ENCODE measurements at places on chromosomes 2 and 18. TPM values are rescaled to one million over a fixed set of nuclear protein-coding genes. Genes with fewer than 3 reads are reported as not detected.

GRCh38 chr2:98698896-98699295 lies 32.0 kb downstream of the MGAT4A start:
- DNase-seq = no peak

Gene MC4R
- total RNA-seq = not detected

DNA sequence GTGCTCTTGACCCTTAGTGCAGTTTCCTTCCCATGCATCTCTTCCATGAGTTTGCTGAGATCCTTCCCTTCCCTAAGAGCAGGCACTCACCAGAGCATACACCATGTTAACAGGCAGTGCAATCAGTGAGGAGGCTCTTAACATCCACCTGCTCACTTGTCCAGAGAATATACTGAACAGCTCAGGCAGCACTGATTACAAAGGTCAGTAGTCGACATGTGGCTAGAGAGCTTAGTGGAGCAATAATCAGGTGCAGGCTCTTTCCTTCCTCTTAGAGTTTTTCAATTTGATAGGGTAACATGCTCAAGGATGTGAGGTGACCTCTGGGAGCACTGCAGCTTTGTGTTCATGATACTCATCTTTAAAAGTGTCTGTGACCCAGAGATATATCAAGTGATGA lies 144.1 kb upstream of the SETBP1 start:
- no peak for DNase-seq

DNA sequence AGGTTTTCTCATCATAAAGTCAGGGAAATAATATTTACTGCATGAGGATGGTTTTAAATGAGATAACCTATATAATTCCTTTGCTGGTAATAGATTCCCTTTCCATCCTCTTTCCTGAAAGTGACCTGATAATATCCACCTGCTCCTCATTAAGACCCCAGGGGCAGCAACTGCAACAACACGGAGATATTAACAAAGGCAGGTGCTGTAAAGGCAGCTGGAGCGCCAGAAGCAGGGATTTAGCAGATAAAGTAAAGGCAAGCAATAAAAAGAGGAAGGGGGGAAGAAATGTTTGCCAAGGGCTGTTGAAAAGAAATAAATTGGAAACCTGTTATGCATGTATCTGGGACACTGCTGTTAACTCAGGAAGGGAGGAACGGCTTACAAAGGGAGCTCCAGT lies 472.6 kb upstream of the KLHL29 start:
- no peak for DNase-seq

DNA sequence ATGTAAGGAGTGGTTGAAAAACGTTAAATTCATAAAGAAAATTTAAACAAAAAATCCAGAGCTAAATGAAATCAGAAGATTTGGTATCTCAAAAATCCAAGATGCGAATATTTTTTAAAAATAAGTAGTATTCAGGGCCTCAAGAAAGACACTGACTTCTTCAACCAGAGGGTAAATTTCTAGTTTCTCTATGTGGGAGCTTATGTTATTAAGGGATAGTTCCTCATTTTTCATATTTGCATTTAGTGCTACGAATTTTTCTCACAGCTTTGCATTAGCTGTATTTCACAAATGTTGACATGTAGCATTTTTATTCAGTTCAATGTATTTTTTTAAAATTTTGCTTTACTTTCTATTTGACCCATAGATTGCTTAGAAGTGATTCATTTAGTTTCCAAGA lies 454.7 kb downstream of the CBLN2 start:
- no peak for DNase-seq

DNA sequence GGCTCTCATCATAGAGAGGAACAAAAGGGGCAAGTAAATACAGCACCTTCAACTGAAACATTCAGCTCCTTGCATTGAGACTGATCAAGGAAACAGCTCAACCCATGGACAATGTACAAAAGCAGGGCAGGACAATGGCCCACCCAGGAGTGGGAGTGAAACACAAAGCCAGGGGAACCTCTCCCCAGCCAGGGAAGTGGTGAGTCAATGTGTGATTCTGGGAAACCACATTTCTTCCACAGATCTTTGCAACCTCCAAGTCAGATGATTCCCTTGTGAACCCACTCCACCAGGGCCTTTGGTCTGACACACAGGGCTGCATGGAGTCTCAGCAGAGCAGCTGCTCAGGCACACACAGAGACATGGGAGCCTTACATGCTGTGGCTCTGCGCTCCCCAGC lies 294.5 kb downstream of the NR4A2 start:
- no peak for DNase-seq

DNA sequence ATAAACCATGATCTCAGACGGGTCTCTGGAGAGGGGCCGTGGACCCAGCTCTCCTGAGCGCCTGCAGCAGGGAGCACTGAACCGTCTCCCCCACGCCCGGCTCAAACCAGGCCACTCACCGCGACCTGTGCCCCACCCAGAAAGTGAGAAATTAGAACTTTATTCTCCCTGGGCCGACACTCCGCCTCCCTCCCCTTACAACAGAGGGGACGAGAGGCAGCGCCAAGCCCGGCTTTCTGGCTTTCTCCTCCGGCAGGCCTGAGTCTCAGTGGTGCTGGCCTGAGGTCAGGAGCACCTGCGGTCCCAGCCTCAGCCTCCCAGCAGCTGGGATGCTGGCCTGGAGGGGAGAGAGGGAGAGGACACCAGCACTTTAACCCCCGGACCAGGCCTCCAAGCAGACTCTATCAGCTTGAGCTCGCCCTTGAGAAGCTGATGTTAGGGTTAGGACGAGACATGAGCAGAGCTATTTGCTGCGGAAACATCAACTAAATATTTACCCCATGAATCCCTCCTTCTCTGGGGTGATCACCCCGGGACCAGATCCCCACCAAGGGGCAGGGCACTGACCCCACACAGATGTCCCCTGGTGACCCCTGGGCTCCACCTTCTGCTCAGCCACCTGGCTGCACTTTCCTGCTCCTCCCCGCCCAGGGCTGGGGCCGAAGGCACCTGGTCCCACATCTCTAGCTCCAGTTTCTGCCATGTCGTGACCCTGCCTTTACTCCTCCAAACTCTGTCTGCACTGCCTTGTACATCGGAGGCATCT lies 856.3 kb upstream of the SALL3 start:
- no peak for DNase-seq

- DNase-seq = no peak
These were observed 382.5 kb downstream of the ERBB4 start for GRCh38 chr2:212156088-212156487.

- no peak for DNase-seq
These were observed 259.2 kb upstream of the SLC14A2 start for GRCh38 chr18:45355944-45356520.

Gene SERPINB10
- total RNA-seq = not detected

- no peak for DNase-seq
These were observed 1.6 kb downstream of the NEU4 start for GRCh38 chr2:241810307-241811200.

Gene GFPT1
- total RNA-seq = 16.7 TPM

GRCh38 chr18:6205706-6206105 lies 209.0 kb downstream of the L3MBTL4 start:
- DNase-seq = no peak

DNA sequence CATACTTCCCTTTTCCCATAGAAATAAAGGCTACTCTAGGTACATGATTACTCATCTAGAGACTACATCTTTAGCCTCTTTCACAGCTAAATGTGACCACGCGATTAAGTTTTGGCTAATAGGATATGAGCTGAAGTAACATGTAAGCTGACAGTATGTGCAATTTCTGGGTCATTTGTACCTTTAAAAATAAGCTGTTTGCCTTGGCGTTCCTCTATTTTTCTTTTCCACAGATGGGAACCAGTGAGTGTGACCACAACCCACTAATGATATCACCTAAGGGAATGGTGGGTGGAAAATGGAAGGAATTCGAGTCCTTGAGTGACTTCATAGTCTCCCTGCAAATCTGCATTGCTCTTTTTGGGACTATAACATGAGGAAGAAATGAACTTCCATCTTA lies 11.7 kb upstream of the NABP1 start:
- DNase-seq = no peak

Gene NYAP2
- total RNA-seq = not detected

Gene CASP10
- total RNA-seq = 4.7 TPM

DNA sequence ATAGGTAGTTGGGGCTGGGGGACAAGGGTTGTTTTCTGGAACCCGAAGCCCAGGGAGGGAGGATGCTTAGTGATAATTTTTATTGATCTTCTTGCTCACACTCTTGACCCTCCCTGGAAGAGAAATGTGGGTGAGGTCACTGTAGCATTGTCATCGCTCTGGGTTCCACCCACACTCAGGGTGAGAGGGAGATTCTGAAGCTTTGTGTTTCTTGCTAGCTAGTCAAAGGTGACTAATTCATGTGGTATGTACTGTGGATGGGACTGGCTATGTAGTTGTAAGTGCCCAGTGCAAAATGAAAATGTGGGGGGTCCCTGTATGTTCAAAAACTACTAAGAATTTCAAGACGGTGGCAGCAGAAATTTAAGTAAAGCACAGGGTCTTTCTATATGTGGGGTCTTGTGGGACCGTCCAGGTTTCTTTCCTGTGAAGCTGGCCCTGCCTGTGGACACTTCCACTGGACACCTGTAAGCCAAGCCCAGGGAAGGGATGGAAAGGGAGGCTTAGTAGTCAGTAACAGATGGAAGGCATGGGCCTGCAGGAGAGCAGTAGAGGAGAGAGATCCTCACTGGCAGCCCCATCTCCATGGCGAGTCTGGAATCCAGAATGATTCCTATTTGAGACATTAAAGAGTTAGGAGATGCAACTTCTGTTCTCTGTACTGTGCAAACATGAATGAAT lies 35.0 kb downstream of the TSN start:
- peak; percentile 77 for DNase-seq

GRCh38 chr18:59359576-59359952 lies 499 bp upstream of the LMAN1 start:
- DNase-seq = no peak

Gene SCYGR4
- total RNA-seq = not detected

Gene CRYGC
- total RNA-seq = not detected

DNA sequence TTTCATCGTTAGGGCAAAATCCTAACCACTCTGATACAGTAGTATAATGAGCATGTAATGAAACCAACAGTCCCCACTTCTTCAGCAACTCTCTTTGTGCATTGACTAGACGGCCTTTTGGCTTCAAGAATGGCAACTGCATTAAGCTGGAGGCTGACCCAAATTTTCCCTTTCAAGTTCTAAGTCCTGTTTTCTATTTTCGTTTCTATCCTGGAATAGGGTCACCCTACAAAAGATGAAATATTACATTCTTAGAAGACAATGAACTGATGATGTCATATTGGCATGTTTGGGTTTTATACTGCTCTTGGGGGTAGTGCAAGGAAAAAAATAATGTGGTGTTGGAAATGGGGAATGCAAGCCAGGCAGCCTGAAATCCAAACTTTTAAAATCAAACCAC lies 254.4 kb downstream of the ETAA1 start:
- no peak for DNase-seq

DNA sequence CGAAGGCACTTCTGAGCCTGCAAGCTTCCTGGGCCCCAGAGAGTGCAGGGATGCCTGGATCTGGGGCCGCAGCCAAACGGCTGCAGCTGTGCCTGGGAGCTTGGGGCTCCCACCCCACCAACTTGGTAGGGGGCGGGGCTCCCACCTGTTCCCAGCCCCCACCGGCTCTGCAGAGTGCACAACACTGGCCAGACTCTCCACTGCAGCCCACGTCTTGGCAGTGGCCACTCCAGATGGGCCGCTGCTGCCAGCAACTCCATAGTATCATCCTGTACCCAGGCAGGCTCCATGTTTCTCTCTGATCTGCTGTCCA lies 9.9 kb downstream of the DYSF start:
- DNase-seq = no peak

Gene IL1A
- total RNA-seq = 2.1 TPM

DNA sequence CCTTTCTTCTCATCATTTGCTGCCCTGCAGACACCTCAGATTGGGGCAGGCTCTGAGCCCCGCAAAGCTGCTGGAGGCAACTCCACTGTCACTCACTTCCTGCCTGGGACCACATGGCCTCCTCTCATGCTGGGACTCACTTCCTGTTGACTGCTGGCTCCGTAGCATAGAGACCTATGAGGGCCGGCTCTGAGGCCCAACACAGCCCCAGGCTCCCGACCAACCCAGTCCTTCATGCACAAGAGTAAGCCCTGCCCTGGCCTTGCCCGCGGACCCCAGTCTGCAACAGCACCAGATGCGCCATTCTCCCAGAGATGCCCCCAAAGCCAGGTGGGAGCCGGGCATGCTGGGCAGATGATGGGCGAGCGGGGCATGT lies 55.7 kb downstream of the DNMT3A start:
- DNase-seq = no peak

DNA sequence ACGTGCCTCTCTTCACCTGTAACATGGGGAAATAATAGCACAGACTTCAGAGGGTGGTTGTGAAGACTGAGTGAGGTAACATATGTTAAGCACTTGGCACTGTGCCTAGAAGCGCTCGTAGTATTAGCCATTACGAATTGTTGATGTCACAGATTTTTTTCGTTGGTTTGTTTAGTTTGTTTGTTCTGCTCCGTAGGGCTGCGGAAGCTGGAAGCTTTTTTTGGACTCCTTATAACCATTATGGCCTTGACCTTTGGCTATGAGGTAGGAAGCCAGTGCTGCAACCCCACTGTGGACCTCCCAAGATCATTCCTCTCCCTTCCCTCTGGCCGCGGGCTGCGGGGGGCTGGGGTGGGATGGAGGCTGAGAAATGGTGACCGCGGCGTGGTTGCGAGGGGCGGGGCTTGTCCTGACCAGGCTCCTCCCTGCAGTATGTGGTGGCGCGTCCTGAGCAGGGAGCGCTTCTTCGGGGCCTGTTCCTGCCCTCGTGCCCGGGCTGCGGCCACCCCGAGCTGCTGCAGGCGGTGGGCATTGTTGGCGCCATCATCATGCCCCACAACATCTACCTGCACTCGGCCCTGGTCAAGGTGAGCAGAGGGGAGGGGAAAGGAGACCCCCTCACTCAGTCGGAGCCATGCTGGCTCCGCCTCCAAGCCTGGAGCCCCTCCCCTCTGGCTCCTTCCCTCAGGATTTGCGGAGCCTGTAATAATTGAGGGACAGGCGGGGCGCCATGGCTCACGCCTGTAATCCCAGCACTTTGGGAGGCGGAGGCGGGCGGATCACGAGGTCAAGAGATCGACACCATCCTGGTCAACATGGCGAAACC lies 5.5 kb downstream of the SLC11A1 start:
- no peak for DNase-seq

GRCh38 chr18:39724652-39725051 lies 2159.1 kb upstream of the CELF4 start:
- no peak for DNase-seq

Gene TEX44
- not detected for total RNA-seq
